Cardiac fibroblast (primary cell): ENCODE measurements at places on chromosomes 6 and 20.
A peak's percentile ranks its signal among the peaks of the same experiment; 100 is the strongest.

DNA sequence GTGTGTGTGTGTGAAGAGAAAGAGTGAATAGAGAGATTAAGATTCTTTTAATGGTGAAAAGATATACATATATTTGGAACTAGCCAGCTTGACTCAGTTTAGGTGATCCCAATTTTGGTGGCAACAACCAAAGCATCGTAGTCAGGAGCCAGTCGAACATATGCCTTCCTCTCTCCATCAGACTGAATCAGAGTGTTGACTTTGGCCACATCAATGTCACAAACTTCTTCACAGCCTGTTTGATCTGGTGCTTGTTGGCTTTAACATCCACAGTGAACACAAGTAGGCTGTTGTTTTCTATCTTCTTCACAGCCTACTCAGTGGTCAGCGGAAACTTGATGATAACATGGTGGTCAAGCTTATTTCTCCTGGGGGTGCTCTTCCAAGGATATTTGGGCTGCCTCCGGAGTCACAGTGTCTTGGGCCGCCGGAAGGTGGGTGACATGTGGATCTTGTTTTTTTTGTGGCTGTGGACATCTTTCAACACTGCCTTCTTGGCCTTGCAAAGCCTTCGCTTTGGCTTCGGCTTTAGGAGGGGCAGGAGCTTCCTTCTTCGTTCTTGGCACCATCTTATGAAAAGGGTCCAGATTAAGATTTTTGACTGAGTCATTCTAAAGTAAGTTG lies 3.4 kb downstream of the HLA-F start:
- DNase-seq: no peak

DNA sequence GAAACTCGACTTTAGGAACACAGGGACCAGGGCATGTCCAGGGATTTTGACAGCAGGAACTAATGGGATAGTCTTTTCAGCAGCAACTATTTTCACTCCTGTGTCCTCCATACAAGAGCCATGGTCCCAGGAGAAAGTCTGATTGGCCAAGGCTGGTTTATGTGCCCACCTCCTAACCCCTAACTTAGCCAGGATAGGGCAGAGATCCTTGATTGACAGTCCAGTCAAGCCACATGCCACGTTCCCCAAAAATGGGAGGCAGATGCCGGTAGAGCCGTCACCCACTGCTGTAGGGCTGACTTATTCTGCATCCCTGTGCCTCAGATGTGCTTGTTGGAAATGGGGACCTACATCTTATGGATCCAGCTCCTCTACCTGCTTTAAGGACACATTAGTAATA lies 22.3 kb downstream of the SLC2A10 start:
- no peak for DNase-seq

GRCh38 chr20:2921506-2921905 lies 48.2 kb downstream of the PTPRA start:
- DNase-seq: no peak

DNA sequence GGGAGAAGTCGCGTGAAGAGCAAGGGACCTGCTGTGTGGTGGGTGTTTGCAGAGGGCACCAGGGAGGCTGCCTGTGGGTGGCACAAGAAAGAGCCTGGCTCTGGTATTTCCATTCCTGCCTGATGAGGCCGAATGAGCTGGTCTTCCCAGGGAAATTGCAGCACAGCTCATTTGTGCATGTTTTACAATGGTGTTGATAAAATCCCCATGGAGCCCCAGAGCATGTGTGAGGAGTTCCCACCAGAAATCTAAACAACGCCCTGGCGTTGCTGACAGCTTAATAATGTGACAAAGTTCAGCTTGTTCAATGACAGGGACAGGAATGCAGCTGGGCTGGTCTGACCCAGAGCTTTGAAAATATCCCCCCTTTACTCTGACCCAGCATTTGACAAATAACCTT lies 135.5 kb downstream of the CLIC5 start:
- DNase-seq: no peak

- DNase-seq: no peak
Measured at GRCh38 chr20:56592211-56592610, 36.9 kb upstream of the TFAP2C start.

DNA sequence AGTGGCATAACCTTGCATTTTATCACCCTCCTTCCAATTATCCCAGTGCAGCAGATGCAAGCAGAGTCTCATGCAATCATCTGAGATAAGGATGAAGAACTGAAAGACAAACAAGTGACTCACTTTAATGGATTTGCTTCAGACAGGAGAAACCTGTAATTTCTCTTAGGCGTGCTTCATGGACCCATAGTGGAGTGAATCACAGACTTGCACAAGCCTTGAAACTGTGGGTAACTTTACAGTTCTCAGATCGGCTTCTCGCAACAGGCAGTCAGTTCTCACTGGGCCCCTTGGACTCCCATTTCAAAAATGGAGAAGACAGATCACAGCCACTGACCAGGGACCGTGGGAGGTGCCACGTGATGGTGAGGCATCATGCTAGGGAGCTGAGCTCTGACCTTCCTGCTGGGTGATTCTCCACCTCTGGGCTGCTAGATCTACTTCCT lies at the start of gene ADGRF4:
TSS of gene ADGRF4 (plus strand) at position 239 of the 446 bp plus-strand sequence. CDS start 8,666 bp downstream, outside the sequence.
- peak; percentile 73 for DNase-seq

GRCh38 chr6:5246141-5247097 lies 14.3 kb downstream of the LYRM4 start:
- no peak for DNase-seq

DNA sequence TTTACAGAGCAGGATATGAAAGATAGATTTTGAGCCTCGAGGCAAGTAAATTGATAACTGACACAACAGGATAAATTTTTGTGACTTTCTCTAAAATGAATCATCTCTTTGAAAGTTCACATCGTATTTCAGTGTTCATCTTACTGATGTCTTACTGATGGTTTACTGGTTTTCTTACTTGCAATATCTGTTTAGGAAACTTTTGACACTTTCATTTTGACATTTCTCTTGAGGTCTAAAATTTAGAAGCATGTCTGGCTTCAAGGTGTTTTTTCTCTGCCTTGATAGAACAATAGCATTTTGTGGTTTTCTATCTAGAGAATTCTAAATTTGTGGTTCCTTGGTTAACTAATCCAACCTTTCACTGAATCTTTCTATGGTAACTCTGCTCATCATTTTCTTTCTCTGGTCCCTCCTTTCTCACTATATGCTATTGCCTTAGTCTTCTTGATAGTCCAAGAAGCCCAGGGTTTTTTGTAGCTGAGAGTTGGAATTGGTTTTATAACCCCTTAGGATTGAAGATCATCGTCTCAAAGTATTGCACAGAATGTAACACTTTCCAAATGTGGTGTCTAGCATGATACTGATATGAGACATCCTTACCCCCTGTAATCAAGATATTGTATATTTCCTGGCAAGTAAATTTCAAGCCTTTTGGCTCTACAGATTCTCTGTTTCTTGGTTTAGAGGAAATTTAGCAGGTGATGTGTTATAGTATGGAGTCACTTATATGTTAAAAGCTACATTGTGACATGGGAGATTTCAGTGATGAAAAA lies 98.7 kb downstream of the RNF144B start:
- no peak for DNase-seq

DNA sequence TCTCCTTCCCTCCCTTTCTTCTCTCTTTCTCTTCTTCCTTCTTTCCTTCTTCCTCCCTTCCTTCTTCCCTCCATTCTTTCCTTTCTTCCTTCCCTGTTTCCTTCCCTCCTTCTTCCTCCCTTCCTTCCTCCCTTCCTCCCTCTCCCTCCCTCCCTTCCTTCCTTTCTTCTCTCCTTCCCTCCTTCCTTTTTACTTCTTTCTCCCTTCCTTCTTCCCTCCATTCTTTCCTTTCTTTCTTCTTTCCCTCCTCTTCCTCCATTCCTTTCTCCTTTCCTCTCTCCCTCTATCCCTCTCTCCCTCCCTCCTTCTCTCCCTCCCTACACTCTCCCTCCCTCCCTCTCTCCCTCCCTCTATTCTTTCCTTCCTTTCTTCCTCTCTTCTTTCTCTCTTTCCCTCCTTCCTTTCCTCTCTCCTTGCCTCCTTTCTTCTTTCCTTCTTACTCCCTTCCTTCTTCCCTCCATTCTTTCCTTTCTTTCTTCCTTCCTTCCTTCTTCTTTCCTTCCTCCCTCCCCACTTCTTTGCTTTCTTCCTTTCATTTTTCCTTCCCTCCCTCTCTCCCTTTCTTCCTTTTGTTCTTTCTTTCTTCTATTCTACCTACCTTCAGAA lies 200.4 kb upstream of the SSTR4 start:
- no peak for DNase-seq

- DNase-seq: no peak
Measured at GRCh38 chr6:40611912-40612311, 24.7 kb upstream of the LRFN2 start.

GRCh38 chr6:146814148-146814750 lies 215.5 kb downstream of the ADGB start:
- DNase-seq: peak; percentile 24

GRCh38 chr20:44109951-44110361 lies 77.0 kb downstream of the JPH2 start:
- no peak for DNase-seq

DNA sequence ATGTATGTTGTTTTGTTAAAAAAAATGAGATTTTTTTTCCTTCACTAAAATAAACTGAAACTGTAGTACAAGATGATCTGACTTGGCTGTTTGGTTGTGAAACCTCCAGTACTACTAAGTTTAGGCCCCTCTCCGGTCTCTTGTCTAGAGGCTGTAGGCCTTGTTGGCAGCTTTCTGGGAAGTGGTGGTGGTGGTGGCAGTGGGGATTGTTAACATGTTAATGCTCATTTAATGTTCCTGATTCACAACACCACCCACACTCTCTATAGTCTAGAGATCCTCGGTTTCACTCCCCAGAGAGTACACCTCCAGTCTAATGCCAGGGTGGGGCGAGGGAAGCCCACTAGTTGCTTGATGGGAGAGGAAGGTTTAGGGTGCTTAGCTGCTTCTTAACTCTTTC lies 24.1 kb downstream of the STK4 start:
- peak; percentile 31 for DNase-seq

DNA sequence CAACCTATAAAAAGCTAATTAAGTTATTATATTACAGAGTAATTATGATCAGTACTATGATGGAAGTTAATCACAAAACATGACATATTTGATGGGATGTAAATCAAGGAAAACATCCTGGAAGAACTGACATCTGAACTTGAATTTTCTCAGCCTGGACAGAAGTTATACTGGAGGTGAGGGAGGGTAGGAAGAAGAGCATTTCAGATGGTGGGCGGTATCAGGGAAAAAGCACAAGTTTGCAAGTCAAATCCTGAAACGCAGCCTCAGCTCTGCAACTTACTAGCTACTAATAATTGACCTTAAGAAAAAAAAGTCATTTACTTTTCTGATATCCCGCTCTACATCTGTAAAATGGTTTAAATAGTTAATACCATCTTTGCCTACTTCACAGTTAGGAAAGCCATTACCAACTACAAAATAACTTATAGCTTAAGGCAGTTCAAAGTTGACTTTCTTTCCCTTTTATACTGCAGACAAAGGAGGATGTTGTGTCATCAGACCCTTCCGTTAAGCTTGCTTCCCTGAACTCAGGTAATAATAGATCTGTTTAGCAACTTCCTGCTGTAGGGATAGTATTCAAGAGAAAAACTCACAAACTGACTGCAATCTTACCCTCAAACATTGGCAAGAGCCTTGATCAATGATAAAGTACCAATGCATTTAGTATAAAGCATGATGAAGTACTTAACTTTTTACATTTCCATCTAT lies 21.0 kb downstream of the NOL7 start:
- peak; percentile 22 for DNase-seq

DNA sequence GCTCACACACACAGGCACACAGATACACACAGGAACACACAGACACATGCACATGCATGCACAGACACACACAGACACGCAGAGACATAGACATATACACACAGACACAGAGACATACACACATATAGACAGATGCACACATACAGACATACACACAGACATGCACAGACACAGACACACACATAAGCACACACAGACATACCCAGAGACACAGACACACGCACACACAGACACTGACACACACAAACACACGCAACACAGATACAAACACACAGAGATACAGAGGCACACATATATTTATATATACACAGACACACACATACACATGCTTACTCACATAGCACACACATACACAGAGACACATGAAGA lies 158.4 kb downstream of the LY86 start:
- no peak for DNase-seq

GRCh38 chr6:137728386-137729349 lies 138.4 kb upstream of the TNFAIP3 start:
- DNase-seq: peak; percentile 97

- DNase-seq: no peak
Measured at GRCh38 chr20:39291301-39291700, 329.2 kb downstream of the DHX35 start.

DNA sequence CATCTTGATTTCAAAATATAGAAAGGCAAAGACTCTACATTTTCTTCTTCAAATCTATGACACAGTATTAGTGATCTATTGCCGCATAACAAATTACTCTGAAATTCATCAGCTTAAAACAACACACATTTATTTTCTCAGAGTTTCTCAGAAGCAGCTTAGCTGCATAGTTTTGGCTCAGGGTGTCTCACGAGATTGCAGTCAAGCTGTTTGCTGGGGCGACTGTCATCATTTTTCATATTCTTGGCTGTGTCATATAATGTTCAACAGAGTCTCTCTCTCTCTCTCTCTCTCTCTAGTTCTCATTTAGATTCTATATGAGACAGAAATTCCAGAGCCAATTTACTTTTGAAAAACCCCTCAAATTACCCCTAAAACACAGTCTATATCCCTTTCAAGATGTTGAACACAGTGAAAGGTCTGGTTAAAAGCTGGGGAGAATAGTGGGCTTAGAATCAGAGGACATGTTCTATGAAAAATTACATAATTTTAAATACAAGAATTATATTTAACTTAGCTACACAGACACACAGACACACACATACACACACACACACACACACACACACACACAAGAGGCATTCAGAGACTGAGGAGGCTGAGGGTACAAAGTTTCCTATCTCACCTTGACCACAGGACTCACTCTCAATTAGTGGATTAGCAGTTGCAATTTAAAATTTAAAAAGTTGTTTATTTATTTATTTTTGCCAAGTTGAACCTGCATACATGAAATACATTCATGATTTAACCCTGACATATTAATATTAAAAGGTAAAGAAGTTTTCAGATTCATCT lies 86.7 kb downstream of the MKKS start:
- peak; percentile 37 for DNase-seq

- DNase-seq: no peak
Measured at GRCh38 chr6:91304521-91304920, 717.6 kb upstream of the MAP3K7 start.

GRCh38 chr6:43105538-43106222 lies 29.6 kb downstream of the PTK7 start:
- DNase-seq: no peak

DNA sequence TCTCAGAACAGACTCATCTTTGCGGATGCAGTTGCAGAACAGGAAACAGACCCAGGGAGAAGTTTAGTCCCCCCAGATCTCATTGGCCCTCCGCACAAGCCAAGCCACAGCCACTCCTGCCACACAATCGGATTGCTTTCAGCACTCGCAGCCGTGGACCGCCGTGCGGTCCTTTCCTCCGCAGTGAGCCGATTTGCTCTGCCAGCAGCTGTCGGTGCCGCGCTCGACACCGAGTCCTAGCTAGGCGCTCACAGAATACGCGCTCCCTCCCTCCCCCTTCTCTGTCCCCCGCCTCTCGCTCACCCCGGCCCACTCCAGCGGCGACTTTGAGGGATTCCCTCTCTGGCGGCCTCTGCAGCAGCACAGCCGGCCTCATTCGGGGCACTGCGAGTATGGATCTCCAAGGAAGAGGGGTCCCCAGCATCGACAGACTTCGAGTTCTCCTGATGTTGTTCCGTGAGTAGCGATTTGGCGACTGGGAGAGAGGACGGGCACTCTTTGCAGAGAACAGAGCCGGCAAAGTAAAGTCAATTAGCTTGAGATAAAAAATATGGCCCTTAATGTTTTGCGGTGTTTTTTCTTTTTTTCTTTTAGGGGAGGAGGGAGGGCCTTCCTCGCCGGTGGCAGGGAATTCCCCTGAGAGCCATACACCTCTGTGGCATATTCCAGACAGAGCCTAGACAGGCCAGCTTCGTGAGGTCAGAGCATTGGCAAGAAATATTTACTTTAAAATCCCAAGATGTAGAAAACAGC lies at the start of gene LAMP5:
TSS of gene LAMP5 (plus strand) at position 130 of the 753 bp plus-strand sequence. CDS start at position 393, 263 bp downstream.
- peak; percentile 3 for DNase-seq
